OCI-LY7 (cell line): ENCODE measurements at places on chromosomes 1 and 21. TPM values are rescaled to one million over a fixed set of nuclear protein-coding genes. Genes with fewer than 3 reads are reported as not detected.

Gene OR2L13
- not detected in 2 replicates for total RNA-seq

Gene NDUFV3
- 28.2 and 29.4 TPM in 2 replicates for total RNA-seq

Gene LIN28A
- not detected in 2 replicates for total RNA-seq

Gene PEX19
- 47.3 and 53.9 TPM in 2 replicates for total RNA-seq

Gene COL6A1
- total RNA-seq = not detected in 2 replicates

Gene NTRK1
- not detected in 2 replicates for total RNA-seq

Gene S100A8
- not detected in 2 replicates for total RNA-seq

Gene COL11A1
- not detected in 2 replicates for total RNA-seq

Gene CHI3L1
- total RNA-seq = not detected in 2 replicates

Gene RPTN
- total RNA-seq = not detected in 2 replicates

Gene LAX1
- 63.8 and 66.7 TPM in 2 replicates for total RNA-seq

Gene REN
- not detected in 2 replicates for total RNA-seq

Gene ATP1A2
- not detected in 2 replicates for total RNA-seq

Gene PDZK1IP1
- total RNA-seq = not detected in 2 replicates

Gene LRRC38
- not detected in 2 replicates for total RNA-seq

Gene SH3BGR
- 5.4 and 6.4 TPM in 2 replicates for total RNA-seq

Gene LRRC71
- total RNA-seq = not detected in 2 replicates

Gene GSTM1
- total RNA-seq = not detected in 2 replicates

Gene MTARC1
- total RNA-seq = not detected in 2 replicates

Gene LAMC1
- 32.0 and 42.1 TPM in 2 replicates for total RNA-seq

Gene TACSTD2
- total RNA-seq = not detected in 2 replicates

Gene RAB3B
- not detected in 2 replicates for total RNA-seq

Gene NPPA
- not detected in 2 replicates for total RNA-seq

Gene HES3
- total RNA-seq = not detected in 2 replicates

Gene FCRL6
- not detected in 2 replicates for total RNA-seq

Gene CD5L
- total RNA-seq = not detected in 2 replicates

Gene AMIGO1
- total RNA-seq = 0.15 and 0.17 TPM in 2 replicates

Gene ADAM30
- total RNA-seq = not detected in 2 replicates

Gene CAMK2N1
- total RNA-seq = not detected in 2 replicates

Gene RLF
- 18.6 and 22.5 TPM in 2 replicates for total RNA-seq

Gene SYT11
- total RNA-seq = 56.8 and 60.8 TPM in 2 replicates

Gene KCNT2
- total RNA-seq = not detected in 2 replicates

Gene TIE1
- 0.15 TPM in 1 of 2 replicates, not detected in the other for total RNA-seq

Gene LYST
- total RNA-seq = 8.2 and 8.3 TPM in 2 replicates

Gene CASQ1
- total RNA-seq = not detected in 2 replicates

Gene MPL
- not detected in 2 replicates for total RNA-seq

Gene FAM43B
- total RNA-seq = not detected in 2 replicates

Gene RNF223
- not detected in 2 replicates for total RNA-seq

Gene SEC16B
- not detected in 2 replicates for total RNA-seq

Gene SH2D5
- 0.42 and 0.68 TPM in 2 replicates for total RNA-seq

Gene GSTM2
- 0.76 and 0.89 TPM in 2 replicates for total RNA-seq

Gene S100A2
- total RNA-seq = 1.4 TPM in 1 of 2 replicates, not detected in the other

Gene CERS2
- 92.8 and 96.6 TPM in 2 replicates for total RNA-seq

Gene CYYR1
- total RNA-seq = not detected in 2 replicates

Gene KRTAP19-7
- not detected in 2 replicates for total RNA-seq

Gene RGS13
- 214 and 245 TPM in 2 replicates for total RNA-seq

Gene TMEM61
- not detected in 2 replicates for total RNA-seq

Gene SPTA1
- total RNA-seq = not detected in 2 replicates

Gene PLPP3
- 1.7 and 2.4 TPM in 2 replicates for total RNA-seq
